ENCODE measurements at places on chromosomes 7 and 10.

DNA sequence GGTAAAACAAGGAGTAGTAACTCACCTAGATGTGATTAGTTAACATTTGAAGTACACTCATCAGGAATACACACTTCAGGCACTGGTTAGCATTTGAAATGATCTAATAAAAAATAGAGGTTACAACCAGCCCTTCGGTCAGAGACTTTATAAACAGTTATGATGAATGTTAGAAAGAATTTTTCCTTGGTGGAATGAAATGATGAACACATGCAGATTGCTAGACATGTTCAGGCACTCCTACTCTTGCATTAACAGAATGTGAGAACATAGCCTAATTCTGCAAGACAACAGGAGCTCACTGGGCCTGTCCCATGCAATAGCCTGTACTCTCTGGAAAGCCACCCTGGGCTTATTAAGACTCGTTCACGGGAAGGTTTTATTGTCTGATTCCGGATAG lies 47.3 kb upstream of the TECTB start:
- DNase-seq, result no peak

- DNase-seq, result no peak
These were observed 112.8 kb upstream of the RAB18 start for GRCh38 chr10:27391325-27391724.

GRCh38 chr10:97916586-97916985 lies 66.9 kb downstream of the GOLGA7B start:
- peak; percentile 86 for DNase-seq

GRCh38 chr7:142908921-142909890 lies 23.7 kb upstream of the TRPV6 start:
- DNase-seq, result peak; percentile 23

GRCh38 chr10:14776546-14776945 lies 1.8 kb upstream of the FAM107B start:
- no peak for DNase-seq

DNA sequence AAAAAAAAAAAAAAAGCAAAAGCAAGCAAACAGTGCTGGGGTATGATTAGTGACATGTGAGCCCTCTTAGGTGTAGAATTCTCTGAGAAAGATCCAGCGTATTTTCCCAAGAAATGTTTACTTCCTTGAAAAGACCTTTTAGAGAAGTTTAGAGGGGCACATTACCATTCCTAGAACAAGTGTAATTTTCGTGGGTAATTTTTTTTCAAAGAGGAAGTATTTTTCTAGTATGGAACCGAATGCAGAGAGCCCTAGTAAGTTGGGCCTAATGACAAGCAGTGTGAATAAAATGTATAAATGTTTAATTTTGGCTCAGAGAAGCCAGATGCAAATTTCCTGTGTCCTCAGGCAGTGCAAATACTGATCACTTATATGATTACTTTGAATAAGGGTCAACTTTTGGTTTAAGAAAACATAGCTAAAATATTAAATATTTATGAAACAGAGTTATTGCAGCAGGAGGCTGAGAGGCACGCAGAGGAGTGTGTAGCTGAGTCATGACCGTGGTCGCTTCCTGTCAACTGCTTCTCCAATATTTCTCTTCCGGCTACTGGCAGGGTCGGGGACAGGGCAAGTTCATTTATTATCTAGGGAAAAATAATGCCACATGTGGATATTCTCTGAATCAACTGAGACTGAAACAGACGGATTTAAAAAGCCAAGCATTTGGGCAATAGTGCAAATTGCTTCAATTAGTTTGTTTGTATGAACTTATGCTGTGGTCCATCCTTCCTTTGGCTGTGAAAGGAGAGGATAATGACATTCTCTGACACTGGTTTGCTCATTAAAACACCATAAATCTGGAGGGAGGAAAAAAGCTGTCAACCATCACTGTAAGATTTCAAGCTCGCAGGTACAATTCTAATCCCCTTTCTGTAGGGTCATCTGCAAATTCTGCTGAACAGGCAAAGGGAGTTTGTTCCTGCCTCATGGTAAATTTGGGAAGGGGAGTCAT lies 495.2 kb downstream of the GLRX3 start:
- DNase-seq, result no peak

DNA sequence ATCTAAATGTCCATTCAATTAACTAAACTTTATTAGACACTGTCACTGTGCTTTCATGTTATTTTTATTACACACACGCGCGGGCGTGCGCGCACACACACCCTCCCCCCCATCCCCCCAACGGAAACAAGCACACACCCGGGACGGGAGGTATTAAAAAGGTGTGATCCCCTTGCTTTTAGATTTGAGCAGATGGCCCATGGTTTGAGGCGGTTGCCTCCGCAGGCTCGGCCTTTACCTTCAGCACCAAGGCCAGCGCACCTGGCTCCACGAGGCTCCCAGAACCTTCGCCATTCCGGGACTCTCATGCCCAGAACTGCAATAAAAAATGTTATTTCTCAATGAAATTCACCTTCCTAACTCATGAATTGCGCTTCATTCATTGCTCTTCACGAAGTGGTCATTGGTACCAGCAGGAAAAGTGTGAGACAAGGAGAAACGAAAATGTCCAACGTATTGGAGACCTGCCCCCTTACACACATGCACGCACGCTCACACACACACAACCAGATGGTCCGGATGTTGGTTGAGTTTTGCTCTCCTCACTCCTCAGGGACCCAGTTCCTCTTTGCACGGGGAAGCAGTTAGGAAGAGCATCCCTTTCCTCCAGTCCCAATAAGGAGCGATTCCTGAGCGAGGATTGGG lies 20.8 kb upstream of the PTF1A start:
- DNase-seq, result no peak

GRCh38 chr7:155206318-155207020 lies 91.2 kb upstream of the INSIG1 start:
- DNase-seq, result peak; percentile 57

DNA sequence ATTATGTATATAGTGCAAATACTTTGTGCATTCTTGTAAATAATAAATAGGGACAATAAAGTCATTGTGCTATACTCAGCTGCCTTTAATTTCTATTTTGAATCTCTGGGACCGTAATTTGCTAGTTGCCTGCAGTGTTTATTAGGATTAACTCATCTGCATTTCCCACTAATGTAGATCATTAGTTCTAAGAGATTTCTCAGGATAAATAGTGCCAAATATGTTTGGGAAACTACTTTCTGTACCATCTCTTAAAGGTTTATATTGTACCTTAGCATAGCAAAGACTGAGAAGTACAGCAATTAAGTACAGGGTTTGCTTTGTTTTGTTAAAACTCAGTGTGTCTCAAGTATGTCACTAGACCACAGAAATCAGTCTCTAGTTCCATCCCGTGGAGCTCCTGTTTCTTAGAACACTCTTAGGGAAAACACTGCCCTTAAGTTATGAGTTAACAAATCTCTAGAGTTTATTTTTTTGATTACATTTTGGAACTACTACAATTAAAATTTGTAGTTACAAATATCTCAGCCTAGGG lies 26.0 kb downstream of the ADD3 start:
- DNase-seq, result no peak

GRCh38 chr7:116779216-116779615 lies 83.2 kb upstream of the CAPZA2 start:
- DNase-seq, result no peak

GRCh38 chr7:121369462-121369861 lies 26.6 kb downstream of the FAM3C start:
- no peak for DNase-seq

GRCh38 chr10:49398986-49399385 lies 3.1 kb upstream of the DRGX start:
- DNase-seq, result no peak

- DNase-seq, result peak; percentile 24
These were observed 85.5 kb upstream of the PDE1C start for GRCh38 chr7:32155712-32156111.

- DNase-seq, result peak; percentile 72
These were observed 4.6 kb downstream of the ARPC1B start for GRCh38 chr7:99379043-99379577.

GRCh38 chr10:126397156-126397555 lies 8.9 kb upstream of the ADAM12 start:
- DNase-seq, result no peak

GRCh38 chr10:21519941-21520436 lies 5.5 kb downstream of the SKIDA1 start:
- peak; percentile 27 for DNase-seq

GRCh38 chr10:46787321-46787615 lies 124.0 kb upstream of the PTPN20 start:
- DNase-seq, result peak; percentile 78

DNA sequence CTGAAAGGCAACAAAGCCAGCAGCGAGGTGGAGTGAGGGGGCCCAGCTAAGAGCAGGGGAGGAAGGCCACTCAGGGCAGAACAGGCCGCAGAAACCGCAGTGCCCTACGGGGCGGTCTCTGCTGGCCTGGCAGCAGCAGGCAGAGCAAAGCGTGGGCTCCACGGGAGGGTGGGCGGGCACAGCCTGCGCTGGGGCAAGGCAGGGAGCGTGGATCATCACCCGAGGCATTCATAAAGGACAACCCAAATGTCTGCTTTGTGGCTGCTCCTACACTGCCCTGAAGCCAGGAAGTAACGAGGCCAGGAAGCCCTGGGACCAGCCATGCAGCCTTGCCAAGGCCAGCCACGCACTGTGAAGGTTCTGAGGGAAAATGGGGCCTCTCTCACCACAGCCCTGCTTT lies 127.5 kb downstream of the MAD1L1 start:
- no peak for DNase-seq

DNA sequence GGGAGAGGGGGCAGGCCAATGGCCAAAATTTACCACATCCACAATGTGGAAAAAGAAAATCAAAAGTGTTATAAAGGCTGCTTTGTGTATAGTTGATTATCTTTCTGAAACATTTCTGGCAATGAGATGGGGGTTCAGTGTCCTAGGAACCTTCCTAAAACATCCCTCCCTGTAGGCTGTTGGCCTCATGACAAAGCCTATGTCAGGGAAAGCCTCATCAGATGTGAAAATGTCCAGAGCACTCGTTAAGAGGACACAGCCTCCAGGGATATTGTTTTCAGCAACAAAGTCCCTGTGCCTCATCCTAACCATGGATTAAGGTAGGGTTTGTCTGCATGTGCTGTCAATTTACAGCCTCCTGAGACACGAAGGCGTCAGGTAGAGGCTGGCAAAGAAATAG lies 17.0 kb downstream of the SUN3 start:
- DNase-seq, result no peak

- peak; percentile 81 for DNase-seq
These were observed 43.7 kb downstream of the CH25H start for GRCh38 chr10:89163265-89163995.

DNA sequence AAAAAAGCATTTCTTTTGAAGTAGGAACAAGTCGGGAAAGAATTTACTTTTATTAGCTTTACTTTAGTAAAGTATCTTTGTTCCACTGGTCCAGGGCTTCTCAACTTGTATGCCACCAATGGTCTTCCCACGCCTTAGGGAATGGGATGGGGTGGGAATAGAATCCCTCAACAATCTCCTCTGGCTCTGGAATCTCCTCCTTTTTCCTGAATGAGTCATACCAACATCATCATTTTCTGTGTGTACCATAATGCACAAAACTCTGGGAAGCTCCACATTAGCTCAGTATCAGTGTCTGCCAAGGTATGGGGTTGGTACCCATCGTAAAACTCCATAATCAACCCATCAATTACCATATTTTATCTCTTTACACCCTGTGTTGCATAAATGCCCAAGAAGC lies 159.4 kb upstream of the BMPER start:
- no peak for DNase-seq

GRCh38 chr7:142568435-142569097 lies 180.7 kb upstream of the PRSS1 start:
- no peak for DNase-seq

GRCh38 chr10:113980408-113981087 lies 63.1 kb upstream of the ADRB1 start:
- no peak for DNase-seq
